ENCODE measurements at places on chromosomes 16 and 17. TPM values are rescaled to one million over a fixed set of nuclear protein-coding genes. Genes with fewer than 3 reads are reported as not detected.

- no peak overlapping the region for H3K4me3 ChIP-seq
- no peaks in the 10 kb centered on the region for H3K4me1 ChIP-seq
- no peaks in the 10 kb centered on the region for H3K36me3 ChIP-seq
- H3K27ac ChIP-seq: no peak overlapping the region
- DNase-seq: no peak
Observed at GRCh38 chr16:71249399-71249798, 18.9 kb upstream of the HYDIN start.

DNA sequence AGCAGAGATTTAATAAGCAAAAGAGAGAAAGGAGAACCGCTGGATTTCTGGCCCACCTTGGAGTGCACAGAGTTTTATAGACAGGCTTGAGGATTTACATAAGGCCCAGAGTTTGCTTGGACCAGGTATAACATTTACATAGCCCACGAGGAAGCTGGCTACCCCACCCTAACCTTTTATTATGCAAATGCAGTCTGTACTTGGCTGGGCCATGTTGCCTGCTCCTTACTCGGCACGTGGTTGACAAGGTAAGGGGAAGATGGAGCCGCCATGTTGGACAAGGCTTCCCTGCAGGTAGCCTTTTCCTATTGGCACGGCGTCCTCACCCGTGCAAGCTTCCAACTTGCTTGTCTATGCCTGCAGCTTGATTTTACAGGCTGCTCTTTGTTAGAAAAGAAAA lies 35.2 kb upstream of the HS3ST3A1 start:
- no peak overlapping the region for H3K27ac ChIP-seq
- H3K4me3 ChIP-seq: no peak overlapping the region
- no peak for DNase-seq
- no peaks in the 10 kb centered on the region for H3K36me3 ChIP-seq

- peaks cover 6% of the 10 kb centered on the region for H3K36me3 ChIP-seq
- H3K27me3 ChIP-seq: no peaks in the 10 kb centered on the region
- DNase-seq: no peak
- no peak overlapping the region for H3K4me3 ChIP-seq
- H3K4me1 ChIP-seq: no peaks in the 10 kb centered on the region
Observed at GRCh38 chr16:69348222-69348621, 3.4 kb downstream of the TMED6 start.

DNA sequence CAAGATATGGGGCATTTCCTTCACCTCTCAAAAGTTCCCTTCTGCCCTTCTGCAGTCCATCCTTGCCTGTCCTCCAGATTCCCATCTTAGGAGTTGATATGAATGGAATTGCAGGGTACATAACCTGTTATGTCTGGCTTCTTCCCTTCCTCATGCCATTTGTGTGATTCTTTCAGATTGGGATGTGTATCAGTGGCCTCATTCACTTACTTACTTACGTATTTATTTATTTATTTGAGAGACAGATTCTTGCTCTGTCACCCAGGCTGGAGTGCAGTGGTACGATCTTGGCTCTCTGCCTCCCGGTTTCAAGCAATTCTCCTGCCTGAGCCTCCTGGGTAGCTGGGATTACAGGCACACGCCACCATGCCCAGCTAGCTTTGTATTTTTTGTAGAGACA lies 6.2 kb upstream of the TMEM94 start:
- peak; percentile 53 for DNase-seq
- no peaks in the 10 kb centered on the region for H3K36me3 ChIP-seq
- no peak overlapping the region for H3K4me3 ChIP-seq
- no peak overlapping the region for H3K27ac ChIP-seq
- no peaks in the 10 kb centered on the region for H3K4me1 ChIP-seq

DNA sequence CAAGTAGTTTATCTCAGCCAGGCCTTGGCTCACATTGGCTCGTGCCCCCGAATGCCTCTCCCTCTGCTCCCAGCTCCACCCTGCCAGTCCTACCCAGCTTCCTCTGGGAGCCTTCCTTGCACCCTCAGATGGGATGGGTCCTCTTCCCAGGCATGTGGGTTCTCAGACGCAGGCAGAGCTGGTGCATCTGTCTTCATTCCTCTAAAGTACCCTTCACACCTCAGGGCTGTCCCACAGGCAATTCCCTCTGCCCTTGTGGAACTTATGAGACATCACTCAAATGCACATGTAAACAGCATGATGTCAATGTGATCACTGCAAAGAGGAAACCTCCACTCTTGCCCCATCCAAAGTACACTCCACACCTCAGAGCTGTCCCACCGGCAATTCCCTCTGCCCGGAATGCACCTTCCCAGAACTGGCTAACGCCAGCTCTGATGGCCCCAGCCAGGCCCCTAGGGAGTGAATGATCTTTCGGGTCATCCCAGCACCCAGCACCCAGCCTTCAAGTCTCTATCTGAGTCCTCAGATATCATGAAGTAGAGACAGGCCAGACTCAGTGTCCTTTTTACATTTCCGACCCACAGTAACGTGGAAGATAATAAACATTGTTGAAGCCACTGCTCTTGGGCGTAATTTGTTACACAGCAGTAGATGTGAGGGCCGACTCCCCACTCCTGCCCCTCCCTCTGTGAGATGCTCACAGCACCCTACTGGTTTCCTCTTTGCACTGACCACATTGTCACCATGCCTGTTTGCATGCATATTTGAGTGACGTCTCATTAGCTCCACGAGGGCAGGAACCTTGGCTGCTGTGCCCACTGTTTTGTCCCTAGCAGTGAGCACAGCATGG lies 85.4 kb downstream of the N4BP1 start:
- H3K4me3 ChIP-seq: no peak overlapping the region
- H3K27me3 ChIP-seq: no peaks in the 10 kb centered on the region
- no peak overlapping the region for H3K27ac ChIP-seq
- no peaks in the 10 kb centered on the region for H3K36me3 ChIP-seq
- H3K4me1 ChIP-seq: no peaks in the 10 kb centered on the region

- no peaks in the 10 kb centered on the region for H3K4me1 ChIP-seq
- H3K27me3 ChIP-seq: peaks cover 2% of the 10 kb centered on the region
- peak; percentile 97 for DNase-seq
- no peak overlapping the region for H3K27ac ChIP-seq
Observed at GRCh38 chr16:66382966-66383299, 16.4 kb downstream of the CDH5 start.

DNA sequence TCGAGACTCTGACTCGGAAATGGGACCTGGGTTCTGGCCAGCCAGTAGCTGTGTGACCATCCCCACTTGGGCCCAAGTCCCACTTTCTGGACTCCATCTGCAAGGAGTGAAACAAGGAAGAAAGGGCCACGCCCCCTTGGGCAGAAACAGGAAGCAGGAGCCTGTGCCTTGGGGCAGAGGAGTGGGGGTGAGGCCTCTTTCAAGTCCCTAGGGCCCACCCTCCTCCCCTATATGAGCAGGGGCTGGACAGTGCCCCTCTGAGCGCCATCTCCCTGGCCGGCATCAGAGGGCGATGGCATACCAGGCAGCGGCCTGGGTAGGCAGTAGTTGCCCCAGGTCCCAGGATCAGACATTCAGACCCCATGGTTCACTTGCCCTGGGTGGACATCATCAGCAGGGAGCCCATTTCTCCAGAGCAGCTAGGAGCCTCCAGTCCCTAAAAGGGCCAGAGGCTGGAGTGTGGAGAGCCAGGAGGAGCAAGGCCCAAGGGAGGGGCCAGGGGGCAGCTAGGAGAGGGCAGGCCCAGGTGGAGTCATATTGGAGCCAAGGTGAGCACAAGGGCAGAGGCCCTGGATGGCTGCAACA lies 7.1 kb downstream of the BCAR1 start:
- H3K36me3 ChIP-seq: peaks cover 33% of the 10 kb centered on the region
- H3K4me3 ChIP-seq: peak overlapping the region; percentile 8
- H3K27ac ChIP-seq: peak overlapping the region; percentile 97

DNA sequence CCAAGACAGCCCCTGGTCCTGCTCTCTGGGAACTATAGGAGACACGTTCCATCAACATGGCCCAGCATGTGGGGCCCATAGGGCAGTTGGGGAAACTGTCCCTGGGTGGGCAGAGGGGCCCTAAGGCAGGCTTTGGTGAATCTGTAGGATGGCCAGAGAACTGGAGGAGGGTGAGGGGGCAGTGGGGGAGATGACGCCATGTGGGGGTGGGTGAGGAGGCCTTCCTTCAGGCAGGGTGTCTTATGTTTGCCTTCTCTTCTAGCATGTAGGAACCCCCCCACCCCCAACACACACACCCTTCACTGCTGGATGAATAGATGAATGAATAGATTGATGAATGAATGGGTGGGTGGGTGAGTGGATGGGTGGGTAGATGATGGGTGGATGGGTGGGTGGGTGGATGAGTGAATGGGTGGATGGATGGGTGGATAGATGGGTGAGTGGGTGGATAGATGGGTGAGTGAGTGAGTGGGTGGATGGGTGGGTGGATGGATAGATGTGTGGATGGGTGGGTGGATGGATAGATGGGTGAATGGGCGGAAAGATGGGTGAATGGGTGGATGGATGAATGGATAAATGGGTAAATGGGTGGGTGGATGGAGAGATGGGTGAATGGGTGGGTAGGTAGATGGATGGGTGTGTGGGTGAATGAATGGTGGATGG lies 2.5 kb upstream of the CBFA2T3 start:
- H3K27me3 ChIP-seq: no peaks in the 10 kb centered on the region
- no peak for DNase-seq
- no peaks in the 10 kb centered on the region for H3K36me3 ChIP-seq
- no peak overlapping the region for H3K4me3 ChIP-seq
- no peaks in the 10 kb centered on the region for H3K4me1 ChIP-seq

DNA sequence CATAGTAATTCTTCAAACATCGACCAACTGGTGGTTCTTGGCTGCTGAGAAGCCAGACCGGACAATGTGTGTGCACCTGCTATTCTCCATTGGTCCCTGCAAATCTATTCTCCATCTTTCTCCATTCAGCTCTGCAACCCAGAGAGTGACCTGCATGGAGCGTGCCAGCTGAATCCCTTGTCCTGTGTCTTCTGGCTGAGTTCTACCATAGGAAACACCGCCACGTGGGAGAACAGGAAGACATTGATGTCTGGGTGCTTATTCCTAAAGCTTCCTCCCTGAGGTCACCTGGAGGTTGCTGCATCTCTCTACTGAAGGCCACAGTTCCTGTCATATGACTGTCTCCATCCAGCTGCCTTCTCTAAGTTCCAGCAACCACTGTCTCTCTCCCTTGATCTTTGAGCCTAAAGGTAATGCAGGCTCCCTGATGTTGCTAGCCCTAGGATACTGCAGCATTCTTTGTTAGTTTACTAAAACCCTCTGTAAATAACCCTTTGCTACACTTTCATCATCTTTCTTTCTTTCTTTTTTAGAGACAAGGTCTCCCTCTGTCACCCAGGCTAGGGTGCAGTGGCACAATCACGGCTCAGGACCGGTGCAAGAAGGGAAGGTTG lies 10.6 kb upstream of the SMG1 start:
- H3K4me3 ChIP-seq: no peak overlapping the region
- H3K27me3 ChIP-seq: no peaks in the 10 kb centered on the region
- no peaks in the 10 kb centered on the region for H3K36me3 ChIP-seq
- no peak overlapping the region for H3K27ac ChIP-seq
- no peaks in the 10 kb centered on the region for H3K4me1 ChIP-seq

DNA sequence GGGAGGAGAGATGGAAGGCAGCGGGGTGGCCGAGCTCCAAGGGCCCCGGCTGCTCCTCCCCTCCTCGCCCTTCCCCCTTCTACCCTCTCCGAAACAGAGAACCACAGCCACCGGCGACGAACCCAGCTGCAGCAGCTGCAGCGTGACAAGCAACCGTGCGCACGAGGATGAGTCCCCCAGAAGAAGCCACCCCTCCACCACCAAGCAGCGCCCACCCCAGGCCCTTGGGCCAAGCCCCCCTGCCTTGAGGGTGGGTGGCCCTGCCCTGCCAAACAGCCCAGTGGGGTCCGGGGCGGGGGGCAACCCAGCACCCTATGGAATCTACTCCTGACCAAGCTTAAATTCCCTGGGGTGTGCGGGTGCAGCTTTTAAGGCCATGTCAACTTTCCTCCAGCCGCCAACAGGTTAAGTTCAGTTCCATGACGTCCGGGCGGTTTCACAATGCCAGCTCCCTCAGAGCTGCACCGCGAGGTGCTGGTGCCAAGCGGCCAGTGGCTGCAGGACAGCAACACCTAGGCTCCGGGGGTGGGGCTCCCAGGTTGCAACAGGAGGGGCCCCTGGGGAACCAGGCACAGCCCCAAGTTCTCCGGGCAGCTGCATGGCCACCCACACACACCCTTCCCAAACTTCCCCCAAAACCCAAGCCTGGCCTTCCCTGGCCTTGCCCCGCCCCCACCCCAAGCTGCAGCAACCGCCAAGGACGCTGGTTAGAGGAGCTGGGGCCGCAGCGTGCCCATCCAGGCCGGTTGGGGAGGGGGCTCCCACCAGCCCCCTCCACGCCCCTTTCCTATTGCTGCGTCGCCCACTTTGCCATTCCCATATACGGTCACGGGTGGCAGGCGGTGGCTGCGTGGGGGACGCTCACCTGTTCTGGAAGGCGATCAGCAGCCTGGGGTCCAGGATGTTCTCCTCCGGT lies 2.0 kb downstream of the CBX4 start:
- peak overlapping the region; percentile 74 for H3K4me3 ChIP-seq
- H3K36me3 ChIP-seq: peaks cover 18% of the 10 kb centered on the region
- peaks cover 18% of the 10 kb centered on the region for H3K4me1 ChIP-seq
- peak overlapping the region; percentile 67 for H3K27ac ChIP-seq
- peak; percentile 81 for DNase-seq

DNA sequence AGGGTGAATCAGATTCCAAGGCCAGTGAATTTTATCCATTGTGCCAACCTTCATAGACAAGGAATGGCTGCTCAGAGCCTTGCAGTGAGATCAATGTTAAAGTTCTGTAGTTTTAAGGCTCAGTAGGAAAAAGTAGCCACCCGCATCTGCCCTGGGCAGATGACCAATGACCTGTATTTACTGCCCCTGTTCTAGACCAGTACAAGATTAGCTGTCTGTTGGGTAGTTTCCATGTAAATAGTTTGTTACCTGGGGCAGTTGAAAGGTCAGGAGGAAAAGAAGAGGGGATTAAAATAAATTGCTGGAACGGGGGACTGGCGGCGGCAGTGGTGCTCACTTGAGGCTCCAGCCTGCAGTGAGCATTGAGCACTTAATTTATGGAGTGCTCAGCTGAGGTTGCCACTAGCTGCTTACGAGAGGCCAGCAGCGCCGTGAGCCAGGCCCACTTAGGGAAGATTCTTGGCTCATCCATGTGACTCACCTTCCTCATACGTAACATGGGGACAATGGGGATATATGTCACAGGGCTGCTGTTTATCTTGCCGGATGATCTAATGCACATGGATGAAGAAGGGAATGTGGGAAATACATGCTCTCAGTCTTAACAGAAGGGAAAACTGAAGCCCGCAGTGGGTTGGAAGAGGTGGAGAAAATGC lies 10.7 kb upstream of the NOS2 start:
- H3K27ac ChIP-seq: no peak overlapping the region
- no peaks in the 10 kb centered on the region for H3K36me3 ChIP-seq
- no peak for DNase-seq
- H3K4me3 ChIP-seq: no peak overlapping the region
- no peaks in the 10 kb centered on the region for H3K4me1 ChIP-seq
- H3K27me3 ChIP-seq: no peaks in the 10 kb centered on the region

The GLG1 gene
- 97.6 TPM for total RNA-seq

The RAP1GAP2 gene
- 0.33 TPM for total RNA-seq

The KRTAP1-1 gene
- not detected for total RNA-seq

The MYL11 gene
- total RNA-seq: not detected

The RAB37 gene
- total RNA-seq: 0.26 TPM

The UNC45B gene
- total RNA-seq: not detected

All from fibroblast of lung (primary cell).